Stimulated activated CD4-positive, alpha-beta T cell treated with anti-CD3 and anti-CD28 coated beads, Interleukin-2, amount 100 ng/mL, for 48 hours (primary cell): ENCODE measurements at places on chromosomes 4 and X.

GRCh38 chr4:47065051-47065481 lies 33.7 kb downstream of the GABRB1 start:
- DNase-seq: no peak

GRCh38 chrX:84046403-84046984 lies 141.5 kb downstream of the RPS6KA6 start:
- DNase-seq: peak; percentile 16

DNA sequence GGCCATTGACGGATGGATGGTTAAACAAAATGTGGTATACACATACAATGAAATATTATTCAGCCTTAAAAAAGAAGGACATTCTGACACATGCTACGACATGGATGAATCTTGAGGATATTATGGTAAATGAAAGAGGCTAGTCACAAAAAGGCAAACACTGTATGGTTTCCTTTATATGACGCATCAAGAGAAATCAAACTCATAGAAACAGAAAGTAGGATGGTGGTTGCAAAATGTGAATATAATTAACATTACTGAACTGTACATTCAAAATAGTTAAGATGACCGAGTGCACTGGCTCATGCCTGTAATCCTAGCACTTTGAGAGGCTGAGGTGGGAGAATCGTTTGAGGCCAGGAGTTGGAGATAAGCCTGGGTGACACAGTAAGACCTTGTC lies 9.5 kb upstream of the CASK start:
- DNase-seq: no peak

- DNase-seq: no peak
These were observed 24.7 kb downstream of the TMEM47 start for GRCh38 chrX:34632384-34632783.

DNA sequence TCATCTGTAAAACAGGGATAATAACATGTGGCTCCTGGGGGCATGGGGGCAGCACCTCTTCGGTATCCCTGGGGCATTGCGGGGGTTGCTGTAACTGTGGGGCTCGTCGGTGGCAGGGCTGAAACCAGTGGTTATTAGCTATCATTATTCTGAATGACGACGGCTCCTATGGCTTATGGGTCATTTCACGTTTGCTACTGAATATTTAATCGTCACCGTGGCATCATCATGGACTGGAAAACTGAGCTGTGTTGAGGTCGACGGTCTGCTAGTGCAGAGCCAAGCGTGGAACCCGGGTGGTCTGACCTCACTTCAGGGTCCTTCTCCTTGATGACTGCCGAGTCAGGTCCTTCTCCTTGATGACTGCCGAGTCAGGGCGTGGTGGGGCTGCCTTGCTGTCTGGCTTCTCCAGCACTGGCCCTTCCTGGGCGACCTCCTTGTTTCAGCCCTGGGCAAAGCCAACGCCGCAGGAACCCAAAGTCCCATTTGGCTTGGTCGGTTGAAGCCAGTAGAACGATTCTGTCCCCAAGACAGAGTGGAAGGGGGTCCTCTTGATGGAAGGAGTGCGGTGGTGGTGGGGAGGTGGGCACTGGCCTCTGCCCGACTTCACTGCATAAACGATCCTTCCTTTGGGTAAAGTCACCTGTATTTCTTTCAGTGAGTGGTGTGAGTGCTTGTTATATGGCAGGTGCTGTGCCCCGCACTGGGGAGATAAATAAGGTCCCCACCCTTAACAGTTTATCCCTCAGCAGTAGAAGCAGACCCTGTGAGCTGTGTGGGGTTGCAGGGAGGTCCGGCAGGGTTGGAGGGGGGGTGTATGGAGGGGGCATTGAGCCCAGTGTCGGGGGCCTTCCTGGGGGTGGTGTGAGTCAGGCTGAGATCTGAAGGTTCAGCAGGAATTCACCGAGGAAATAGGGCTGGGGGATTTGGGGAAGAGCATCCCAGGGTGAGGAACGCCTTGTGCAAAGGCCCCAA lies 40.8 kb downstream of the PSAPL1 start:
- DNase-seq: no peak

GRCh38 chr4:92231511-92231910 lies 72.3 kb upstream of the GRID2 start:
- DNase-seq: no peak

DNA sequence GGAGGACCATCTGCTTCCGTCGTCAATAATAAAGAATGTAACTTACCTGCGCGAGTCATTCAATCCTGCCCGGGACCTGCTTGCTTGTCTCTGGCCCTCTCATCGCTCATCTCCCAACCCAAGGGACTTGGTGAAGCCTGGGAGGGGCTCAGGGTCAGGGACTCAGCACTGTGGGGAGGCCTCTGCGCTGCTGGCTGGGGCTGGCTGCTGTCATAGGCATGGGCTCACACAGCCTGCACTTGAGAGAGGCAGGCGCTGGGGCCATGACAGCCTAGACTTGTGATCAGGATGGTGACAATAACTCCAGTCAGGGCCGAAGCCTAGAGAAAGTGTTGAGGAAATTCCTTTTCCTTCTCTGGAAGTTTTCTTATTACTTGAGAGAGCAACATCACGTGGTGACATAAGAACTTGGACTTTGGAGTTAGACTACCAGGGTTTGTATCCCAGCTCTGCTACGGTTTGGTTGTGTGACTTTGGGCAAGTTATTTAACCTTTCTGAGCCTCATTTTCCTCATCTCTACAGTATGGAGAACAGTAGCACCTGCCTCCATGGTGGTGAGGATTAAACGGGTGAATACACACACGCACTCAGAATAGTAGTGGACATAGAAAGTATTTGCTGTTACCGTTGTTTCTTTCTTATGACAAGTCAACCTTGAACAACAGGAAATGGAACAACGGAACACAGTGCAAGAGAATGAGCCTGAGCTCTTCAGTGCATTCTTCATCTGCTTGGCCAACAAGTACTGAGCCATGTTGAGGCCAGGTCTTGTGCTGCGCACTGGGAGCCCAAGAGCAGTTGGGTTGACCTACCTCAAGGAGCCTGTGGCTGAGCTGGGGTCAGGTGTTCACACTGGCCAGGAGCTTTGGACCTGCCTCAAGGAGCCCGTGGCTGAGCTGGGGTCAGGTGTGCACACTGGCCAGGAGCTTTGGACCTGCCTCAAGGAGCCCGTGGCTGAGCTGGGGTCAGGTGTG lies 60.5 kb downstream of the TBC1D14 start:
- no peak for DNase-seq

- no peak for DNase-seq
These were observed 37.5 kb downstream of the PNPLA4 start for GRCh38 chrX:7889680-7890079.

- DNase-seq: no peak
These were observed 281.7 kb downstream of the UNC5C start for GRCh38 chr4:95267081-95267480.

DNA sequence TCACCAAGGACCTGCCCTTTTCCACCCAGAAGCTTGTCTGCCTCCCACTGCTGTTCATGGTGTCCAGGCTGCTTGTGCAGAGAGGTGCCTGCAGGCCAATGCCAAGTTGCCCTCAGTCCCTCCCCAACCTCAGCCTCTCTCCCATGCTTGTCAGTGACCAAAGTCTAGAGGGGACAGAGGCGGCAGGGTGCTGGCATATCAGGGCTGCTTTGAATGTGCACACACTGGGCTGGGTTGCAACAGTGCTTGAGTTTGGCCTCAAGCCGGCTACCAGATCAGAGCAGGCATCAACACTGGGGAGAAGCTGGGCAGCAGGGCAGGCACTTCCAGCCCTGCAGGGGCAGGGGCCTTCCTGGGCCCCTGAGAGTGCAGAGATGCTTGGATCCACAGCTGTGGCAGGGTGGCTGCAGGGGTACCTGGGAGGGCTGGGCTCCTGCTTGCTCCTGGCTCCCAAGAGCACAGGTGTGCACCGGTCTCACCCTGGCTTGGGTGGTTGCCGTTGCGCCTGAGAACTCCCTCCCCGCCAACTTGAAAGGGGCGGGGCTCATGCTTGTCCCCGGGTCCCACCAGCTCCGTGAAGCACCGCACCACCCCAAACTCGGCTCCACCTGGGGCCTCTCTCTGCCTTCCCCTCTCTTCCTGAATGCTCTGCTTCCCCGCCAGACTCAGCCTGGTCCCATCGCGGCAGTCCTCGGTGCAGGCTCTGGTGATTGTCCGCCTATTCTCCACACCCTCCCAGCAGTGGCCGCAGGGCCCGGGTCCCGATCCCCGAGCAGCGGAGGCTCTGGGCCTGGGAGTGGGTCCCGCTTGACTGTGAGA lies 1681.9 kb upstream of the ADGRL3 start:
- no peak for DNase-seq

GRCh38 chrX:131789664-131790063 lies 233.4 kb upstream of the STK26 start:
- DNase-seq: no peak

GRCh38 chrX:5829469-5829868 lies 399.2 kb downstream of the NLGN4X start:
- DNase-seq: no peak

DNA sequence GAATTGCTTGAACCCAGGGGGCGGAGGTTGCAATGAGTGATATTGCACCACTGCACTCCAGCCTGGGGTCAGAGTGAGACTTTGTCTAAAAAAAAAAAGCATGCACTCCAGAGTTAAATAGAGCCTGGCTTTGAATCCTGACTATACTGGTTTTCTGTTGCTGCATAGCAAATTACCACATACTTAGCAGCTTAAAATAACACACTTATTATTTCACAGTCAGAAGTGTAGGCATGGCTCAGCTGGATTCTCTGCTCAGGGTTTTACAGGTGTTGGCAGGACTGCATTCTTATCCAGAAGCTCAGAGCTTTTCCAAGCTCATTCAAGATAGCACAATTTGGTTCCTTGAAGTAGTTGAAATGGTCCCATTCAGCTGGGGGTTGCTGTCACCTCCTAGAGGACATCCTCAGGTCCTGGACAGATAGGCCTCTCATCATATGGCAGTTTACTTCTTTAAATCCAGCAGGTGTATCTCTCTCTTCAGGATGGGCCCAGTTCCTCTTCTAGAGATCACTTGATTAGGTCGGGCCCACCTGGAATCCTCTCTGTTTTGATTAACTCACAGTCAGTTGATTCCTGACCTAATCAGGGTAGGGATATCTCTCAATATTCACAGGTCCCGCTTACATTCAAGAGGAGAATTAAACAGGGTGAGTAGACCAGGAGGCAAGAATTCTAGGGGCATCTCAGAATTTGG lies 26.8 kb downstream of the DOCK11 start:
- DNase-seq: no peak

- no peak for DNase-seq
These were observed 179.6 kb downstream of the TMA16 start for GRCh38 chr4:163673848-163674697.

DNA sequence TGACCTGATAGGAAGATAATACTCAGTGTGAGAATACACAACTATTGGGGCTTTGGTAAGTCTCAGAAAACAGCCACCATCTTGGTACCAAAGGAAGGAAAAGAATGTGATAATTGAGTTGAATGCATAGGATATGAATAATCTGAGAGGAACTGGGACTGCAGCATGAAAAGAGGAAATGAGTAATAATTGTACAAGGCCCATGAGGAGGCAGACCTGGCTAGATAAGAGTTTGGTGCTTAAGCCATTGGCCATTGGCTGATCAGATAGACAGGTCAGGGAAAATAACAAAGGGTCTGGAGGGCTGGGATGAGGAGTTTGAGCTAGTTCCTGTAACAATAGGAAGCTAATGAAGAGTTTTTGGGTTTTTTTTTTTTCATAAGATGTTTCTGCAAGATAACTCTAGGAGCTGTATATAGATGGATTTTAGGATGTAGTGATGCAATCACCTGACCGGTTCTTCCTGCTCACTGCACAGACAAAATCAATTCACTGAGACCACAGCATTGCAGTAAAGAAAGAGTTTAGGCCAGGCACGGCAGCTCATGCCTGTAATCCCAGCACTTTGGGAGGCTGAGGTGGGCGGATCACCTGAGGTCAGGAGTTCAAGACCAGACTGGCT lies 5.3 kb upstream of the TRMT2B start:
- DNase-seq: no peak

GRCh38 chr4:151459375-151459774 lies 50.4 kb downstream of the FHIP1A start:
- DNase-seq: no peak

- DNase-seq: no peak
These were observed 32.0 kb downstream of the IDS start for GRCh38 chrX:149473092-149473491.

DNA sequence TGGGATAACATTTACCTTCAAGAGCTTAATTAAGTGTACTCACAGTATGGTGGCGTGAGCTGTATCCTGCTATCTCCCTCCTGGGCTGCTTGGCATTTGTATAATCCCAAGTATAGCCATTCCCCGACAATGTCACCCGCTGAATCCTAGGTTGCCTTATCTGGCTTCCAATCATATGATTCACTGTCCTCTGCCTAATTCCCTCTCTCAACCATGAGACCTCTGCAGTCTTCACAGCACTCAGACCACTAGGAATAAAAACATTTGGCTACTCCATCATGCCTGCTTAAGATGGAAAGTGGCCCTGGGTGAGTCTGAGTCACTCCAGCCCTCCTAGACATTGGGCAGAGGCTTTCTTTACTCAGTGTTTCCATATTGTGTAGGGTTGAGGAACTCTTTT lies 28.9 kb upstream of the WDFY3 start:
- no peak for DNase-seq
